SK-N-DZ (cell line): ENCODE measurements at places on chromosomes 3 and 15.
A peak's percentile ranks its signal among the peaks of the same experiment; 100 is the strongest.

DNA sequence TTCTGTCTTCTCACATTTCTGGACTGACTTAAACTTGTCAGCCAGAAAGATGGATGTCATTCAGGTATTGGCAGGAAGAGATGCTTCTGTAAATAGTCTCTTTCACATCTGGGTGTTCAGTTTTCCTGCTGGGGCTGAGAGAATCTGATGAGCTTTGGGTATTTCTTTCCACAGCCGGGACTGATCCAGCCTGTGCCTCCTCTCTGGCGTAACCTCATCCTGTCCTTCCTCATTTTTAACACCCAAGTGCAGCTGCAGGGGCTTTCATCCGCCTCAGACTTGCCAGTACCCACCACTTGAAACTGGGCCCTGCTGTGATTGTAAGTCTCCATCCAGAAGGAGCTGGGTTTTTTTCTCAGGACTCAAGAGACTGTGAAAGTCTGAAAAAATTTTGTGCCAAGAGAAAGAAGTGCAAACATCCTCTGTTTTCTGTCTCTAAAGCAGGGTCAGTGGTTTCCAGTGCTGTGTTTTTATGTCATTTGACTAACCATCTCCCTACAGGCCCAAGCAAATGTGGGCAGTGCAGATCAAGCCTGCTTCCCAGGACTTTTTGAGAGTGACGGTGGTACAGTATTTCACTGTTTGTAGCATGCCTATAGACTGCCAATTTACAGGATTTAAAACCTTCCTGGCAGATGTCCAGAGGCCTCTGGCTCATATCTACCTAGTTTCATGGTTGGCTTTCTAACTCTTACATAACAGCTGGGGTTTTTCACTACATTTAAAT, 342.7 kb downstream of the PTPRG start:
- no peak for DNase-seq

- DNase-seq: peak; percentile 73
Measured at GRCh38 chr3:186849374-186849975, 7.0 kb downstream of the ADIPOQ start.

DNA sequence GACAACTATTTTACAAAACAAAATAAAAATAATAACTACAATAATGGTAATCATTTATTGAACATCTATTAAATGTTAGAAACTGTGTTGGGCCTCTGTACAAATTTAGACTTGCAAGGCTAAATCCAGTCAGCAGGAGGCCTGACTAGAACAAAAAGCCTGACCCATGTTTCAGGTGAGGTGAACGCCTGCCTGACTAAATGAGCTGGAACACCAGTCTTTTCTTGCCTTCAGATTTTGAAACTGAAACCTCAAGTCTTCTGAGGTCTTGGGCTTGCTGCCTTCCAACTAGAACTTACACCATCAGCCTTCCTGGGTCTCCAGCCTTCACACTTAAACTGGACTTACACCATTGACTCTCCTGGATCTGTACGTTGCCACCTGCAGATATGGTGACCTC, 706.9 kb downstream of the TBL1XR1 start:
- no peak for DNase-seq

GRCh38 chr3:150278195-150278594, 129.9 kb upstream of the TSC22D2 start:
- DNase-seq: no peak

- no peak for DNase-seq
Measured at GRCh38 chr15:67660446-67660845, 117.9 kb downstream of the MAP2K5 start.

DNA sequence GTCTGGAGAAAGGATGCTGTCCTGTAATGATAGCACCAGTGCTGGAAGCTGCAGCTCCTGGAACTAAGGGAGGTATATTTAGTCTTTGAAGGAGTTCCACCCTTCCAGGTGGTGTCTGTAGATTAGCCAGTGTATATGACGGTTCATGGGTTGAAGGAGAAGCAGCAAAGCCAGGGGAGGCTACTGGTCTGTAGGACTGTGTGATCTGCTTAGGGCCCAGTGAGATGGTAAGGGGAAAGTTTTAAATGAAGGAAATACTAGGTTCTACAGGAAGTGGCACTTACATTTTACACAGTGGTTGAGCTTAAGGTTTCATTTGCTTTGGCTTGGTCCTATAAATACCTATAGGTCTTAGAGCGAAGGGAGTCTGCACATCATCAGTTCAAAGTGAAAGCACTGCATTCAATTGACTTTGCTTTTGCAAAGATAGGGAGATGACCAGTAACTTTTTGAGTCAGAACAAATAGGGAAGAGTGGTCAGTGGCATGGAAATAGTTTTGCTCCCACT, 5.6 kb downstream of the SLC25A38 start:
- DNase-seq: no peak

DNA sequence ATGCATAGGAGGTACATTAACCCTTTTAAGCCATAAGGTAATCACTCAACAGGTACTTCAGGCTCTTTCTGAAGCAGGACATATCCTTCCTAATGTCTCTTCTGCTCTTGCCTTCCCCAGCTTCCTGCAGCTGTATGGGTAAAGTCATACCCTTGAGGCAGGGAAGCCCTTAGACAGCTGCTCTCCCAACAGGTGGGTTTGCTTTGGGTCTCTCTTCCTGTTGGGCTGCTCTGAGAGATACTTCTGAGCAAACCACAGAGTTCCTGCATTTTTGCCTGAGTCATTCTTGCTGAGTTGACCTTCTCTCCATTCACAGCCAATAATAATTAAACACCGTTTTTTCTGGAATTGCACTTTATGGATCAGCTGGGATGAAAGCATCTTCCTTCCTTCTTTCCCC, 2.0 kb upstream of the TRAT1 start:
- DNase-seq: no peak

DNA sequence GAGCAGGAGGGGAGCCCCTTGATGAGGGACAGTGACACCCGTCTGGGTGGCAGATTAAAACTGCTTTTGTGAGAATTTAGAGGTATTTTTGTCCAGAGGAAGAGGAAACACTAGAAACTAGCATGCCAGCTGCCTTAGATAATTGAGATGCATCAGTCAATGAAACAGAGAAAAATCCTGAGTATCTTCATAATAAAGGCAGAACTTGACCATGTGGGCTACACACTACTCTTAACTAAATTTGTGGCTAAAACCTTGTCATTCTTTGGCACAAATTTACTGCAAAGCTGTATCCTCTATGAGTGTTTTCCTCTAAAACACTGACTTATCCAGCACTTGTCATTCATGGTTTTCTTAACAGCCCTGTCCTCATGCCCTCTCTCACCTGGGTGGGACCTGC, 259.7 kb upstream of the TPM1 start:
- no peak for DNase-seq

DNA sequence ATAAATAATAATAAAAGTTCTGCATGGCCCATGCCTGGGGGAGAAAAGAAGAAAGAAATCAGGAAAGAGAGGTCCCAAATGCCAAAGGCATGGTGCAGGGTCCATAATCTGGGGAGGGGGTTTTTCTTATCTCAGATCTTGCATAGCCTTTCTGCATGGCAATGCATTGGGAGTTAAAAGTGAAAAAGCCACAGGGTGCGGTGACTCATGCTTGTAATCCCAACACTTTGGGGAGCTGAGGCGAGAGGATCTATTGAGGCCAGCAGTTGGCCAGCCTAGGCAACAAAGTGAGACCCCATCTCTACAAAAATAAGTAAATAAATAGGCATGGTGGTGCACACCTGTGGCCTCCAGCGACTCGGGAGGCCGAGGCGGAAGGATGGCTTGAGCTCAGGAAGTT, 76.8 kb upstream of the GATA2 start:
- DNase-seq: no peak

DNA sequence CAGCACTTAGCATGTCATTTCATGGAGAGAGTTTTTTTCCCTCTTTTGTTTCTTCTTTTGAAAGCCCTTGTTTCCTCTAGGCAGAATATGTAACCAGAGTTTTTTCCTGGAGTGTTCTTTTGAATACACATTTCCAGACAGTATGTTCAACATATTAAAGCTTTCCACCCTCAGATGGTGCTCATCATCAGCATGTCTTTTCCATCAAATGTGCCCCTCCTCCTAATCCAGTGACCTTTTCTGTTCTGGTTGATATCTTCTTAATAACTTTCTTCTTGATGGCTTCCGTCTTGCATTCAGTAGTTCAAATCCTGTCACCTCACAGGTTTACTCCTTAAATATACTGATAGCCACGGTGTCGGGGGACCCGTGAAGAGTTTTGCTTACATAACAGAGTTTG, 78.6 kb downstream of the FNDC3B start:
- DNase-seq: no peak

DNA sequence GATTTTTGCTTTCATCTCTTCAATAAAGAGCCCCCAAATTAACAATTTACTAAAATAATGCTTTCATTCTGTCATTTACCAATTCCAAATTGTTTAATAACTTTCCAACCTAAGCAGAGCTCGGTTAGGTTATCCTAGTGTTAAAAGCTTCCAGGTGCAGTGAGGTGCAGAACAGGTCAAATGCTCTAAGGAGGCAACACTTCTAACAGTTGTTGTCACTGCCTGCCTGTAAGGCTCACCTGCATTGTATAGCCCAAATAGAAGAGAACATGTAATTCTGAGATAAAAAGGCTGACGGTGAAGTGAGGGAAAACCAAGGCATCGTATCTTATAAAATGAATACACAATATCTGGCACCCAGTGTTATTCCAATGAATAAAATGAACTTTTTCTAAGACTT, 9.1 kb downstream of the ZNF280D start:
- DNase-seq: no peak

DNA sequence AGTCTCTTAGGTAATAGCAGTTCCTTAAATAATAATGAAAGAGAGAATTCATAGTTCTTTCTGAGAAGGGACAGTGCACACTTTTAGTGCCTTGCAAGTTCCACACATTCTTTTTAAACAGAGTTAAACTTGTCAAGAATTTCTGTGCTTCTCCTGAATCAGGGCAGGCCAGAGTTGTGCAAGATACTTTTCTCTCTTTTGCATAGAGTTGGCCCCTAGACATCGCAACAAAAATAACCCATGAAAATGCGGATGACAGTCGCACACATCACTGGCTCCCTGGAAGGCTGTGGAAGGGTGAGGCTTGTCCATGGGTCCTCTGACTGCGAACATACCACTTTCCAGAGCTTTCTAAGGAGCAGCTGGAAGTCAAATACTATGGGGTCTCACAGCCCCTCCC, 40.1 kb downstream of the FBLN2 start:
- DNase-seq: no peak

DNA sequence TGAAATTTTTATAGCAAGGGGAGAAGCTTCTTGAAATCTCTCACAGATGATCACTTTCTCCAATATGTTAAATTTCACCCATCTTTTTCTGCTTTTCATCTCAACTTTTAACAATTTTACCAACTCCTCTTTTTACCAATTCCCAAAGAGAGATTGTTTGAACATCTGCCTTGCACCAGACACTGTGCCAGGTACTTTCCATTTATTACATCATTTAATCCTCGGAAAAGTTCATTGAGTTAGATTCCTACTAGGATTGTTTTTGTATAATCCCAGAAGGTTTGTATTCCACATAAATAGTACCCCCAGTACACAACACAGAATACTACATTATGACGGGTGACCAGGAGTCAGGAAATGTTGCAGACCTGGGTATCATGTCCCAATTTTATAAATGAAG, 74.1 kb downstream of the ATP8B4 start:
- no peak for DNase-seq

DNA sequence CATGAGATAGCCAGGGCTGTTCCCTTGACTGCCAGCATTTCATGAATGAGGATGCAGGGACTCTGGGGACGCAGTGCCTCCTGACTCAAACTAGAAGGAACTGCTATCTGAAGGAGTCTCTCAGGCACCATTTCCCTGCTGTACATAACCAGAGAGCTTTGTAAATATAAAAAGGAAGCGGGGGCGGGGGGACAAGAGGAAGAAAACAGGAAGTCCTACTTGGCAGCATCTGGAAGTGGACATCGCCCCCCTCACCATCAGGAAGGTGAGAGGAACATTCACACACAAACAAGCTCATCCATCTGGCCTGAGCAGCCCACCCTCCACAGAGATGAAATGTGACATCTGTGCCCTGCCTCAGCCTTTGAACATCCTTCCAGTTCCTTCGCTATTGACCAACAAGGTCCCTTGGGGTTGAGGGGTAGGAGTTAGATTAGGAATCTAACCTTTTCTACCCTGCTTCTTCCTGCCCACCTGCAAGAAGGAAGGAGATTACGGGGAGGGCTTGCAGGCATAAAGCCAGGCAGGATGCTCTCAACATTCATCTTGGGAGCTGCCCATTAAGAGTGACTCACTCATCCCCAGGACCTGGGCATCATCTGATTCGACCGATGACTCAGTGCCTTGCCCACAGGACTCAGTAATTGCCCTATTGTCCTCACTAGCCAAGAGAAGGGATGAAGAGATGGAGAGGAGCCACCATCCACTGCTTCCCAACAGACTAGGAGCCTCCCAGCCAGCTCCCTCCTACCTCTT, 31.9 kb downstream of the SH3BP5 start:
- DNase-seq: no peak

DNA sequence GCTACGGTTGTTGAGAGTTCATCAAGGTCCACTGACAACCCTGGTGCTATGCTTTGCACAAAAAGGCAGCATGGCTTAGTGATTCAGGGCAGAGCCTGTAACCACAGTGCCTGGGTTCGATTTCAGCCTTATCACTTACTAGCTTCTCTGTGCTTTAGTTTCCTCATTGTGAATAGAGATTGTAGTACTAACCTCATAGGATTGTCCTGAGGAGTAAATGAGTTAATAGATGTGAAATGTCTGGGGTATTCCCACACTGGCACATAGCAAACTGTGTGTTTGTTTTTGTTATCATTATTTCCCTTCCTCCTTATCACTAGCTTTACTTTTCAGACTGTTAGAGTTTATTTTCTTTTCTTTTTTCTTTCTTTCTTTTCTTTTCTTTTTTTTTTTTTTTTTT, 16.3 kb downstream of the CRTAP start:
- DNase-seq: no peak

GRCh38 chr3:18194431-18194830, 230.7 kb downstream of the SATB1 start:
- DNase-seq: no peak

GRCh38 chr3:177041730-177042551, 155.3 kb downstream of the TBL1XR1 start:
- DNase-seq: no peak

GRCh38 chr15:87873516-87873915, 383.0 kb downstream of the NTRK3 start:
- DNase-seq: no peak

DNA sequence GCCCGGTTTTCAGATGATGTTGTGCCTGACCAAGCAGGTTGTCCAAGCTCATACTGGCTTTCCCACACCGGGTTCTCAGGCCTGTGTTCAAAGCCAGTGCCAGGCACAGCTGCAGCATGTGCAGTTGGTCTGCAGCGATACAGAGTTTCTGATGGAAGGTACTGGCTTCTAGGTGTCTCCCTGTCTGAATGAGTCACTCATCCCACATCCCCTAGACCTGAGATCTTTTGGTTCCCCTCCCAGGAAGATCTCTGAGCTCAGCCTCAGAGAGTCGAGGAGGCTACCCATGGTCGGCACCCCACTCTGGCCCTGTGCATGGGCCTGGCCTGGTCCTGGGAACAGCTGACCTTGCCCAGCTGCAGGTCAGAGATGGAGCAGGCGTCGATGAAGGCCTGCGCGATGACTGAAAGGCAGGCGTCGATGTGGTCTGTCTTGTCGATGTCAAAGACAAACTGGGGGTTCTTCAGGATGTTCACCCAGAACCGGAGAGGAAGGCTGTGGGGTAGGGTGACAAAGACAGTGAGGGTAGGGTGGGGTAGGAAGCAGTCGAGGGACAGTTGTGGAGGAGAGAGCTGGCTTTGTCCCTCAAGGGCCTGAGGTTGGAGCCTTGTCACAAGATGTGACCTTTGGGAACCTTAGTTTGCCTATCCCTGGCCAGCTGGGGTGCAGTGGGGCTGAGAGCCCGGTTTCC, 15.3 kb downstream of the H1-8 start:
- no peak for DNase-seq
